ENCODE measurements at places on chromosomes 3 and 15.

DNA sequence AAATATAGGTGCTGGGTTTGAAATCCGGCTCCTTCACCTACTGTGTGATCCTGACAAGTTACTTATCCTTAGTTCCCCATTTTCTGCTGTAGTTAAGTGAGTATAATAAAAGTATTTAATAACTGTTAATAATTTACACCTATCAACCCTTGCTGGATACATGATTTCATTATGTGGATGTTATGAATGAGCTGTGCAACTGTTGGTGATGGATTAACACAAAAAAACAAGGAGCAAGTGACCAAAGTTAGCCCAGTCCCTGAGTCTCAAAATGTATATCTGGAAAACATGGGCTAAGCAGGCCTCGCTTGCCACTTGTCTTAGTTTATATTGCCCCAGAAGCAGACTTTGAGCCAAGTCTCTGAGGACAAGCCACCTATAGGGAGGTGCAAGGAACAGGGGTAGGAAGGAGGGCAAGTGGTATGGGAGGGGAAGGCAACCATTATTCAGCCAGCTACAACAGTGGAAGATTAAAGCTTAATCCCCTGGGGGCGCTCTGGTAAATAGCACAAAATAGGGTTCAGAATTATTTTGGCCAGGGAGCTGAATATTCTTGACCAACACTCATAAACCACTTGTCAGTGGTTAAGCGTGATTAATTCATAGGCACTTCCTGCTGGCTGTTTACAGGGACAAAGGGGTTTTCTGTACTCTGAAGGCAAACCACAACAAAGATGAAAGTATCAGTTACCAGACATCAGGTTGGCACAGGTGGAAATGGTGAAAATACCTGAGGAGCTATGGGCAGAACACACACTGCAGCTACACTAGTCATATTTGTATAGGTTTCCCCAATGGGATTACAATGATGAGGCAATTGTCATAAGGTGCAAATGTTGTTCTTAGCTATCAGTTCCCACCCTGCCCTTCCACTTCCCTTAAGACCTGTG lies 76.2 kb downstream of the TRIM42 start:
- DNase-seq, result no peak

DNA sequence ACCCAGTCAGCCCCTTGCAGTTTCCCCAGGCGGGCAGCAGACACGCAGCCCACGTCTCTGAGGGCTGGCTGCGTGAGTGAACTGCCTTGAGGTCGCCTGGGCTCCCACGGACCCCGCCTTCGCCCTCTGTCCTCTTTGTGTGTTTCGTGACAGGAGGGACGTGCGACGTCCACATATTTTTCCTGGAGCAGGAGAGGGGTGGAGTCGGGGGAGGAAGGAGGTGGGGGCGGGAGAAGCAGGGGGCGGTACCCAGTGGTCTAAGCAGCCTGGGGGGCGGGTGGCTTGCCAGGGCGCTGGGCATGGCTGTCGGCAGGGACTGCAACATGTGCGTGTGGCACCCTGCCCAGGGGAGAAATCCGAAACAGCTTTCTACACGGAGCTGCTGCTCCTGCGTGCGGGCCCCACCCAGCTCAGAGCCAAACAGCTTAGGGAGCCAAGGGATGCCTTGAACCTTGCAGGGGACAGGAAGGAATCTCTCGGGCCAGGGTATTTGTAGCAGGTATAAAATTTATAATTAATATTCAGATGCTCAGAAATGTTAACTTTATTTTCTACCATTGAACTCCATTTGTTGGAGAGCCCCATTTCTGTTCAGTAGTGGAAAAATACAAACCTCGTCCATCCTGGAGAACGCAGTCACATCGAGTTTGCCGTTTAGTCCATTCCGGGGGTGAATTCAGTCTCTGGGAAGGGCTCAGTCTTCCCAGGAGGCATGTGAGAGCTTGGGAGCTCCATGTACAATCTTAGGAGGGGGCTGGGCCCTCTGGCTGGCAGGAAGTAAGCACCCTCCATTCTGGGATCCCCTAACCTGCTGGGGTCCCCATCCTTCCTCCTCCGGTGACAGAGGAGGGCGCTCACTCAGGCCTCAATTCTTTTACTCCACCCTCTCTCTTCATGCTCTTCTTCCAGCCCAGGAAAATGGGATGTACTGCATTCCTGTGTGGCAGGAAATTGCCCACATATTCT lies 79.1 kb upstream of the MEF2A start:
- DNase-seq, result peak; percentile 21

DNA sequence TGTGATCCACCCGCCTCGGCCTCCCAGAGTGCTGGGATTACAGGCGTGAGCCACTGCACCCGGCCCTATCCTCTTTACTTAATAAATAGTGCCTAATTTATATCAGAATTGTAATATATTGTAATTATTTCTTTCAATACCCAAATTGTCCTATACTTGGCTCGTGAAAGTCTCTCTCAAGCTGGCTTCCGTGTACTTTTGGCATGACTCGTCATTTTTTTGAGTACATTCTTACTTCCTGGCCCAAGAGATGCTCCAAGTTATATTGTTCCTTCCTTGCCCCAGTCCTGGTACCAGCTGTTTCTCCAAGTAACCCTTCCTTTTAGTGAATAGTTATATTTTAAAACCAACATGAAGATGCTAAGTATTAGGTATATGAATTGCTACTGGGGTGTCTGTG lies 366.7 kb downstream of the LSAMP start:
- DNase-seq, result no peak

GRCh38 chr15:93820566-93820965 lies 410.8 kb upstream of the MCTP2 start:
- no peak for DNase-seq

- no peak for DNase-seq
Measured at GRCh38 chr15:25795061-25795460, 68.1 kb downstream of the ATP10A start.

- DNase-seq, result peak; percentile 22
Measured at GRCh38 chr3:119937229-119937628, 155.3 kb downstream of the NR1I2 start.

DNA sequence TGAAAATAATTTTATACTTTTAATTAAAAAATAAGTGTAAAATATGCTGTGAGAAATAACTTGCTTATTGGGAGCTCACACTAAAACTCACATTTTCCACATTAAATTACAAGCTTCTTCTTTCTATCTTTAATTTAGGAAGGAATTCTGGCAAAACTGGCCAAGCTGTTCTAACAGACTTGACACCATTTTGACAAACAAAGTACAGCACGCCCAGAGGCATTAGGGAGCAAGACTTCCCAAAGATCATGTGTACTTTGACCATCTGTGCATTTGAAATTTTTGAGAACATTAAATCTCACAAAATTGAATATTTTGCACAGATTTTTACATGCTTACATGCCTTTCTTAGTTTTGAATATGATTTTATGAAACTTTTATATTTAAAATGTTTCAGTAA lies 1288.4 kb upstream of the CADM2 start:
- DNase-seq, result no peak

- no peak for DNase-seq
Measured at GRCh38 chr15:95715116-95715903, 615.2 kb upstream of the NR2F2 start.

DNA sequence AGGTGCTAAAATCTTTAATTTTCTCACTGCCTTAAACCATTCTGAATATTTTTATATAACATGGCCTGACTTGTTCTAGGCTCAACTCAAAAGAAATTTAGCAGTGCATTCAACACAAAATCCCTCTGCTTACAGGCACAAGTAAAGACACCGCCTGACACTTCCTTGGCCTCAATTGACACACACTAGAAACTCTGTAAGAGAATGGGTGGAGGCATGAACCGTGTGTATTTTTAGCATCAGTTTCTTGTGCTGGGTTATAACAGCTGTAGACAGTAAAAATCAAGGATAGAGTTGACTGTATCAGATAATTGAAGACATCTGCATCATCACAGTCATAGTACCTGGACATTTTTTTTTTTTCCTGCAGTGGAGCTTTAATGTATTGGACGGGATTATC lies 54.3 kb downstream of the SLC9A9 start:
- no peak for DNase-seq

GRCh38 chr3:194741916-194742315 lies 56.2 kb downstream of the FAM43A start:
- no peak for DNase-seq

DNA sequence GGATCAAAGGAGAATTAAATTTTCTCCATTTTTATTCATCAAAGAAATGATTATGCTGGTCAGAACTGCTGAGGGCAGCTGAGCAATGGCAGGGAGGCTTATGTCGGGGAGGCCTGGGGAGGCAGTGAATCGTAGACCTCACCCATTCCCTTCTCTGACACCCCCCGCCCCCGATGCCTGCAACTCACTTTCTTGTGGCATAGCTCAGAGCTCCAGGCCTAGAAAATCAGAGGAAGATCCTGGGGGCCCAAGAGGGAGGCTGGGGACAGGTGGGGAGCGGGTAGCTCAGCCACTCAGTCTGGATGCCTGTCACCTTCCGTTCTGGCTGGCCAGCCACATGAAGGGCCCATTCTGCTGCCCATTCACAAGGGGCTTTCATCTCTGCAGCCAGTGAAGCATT lies 1.1 kb upstream of the DNAH1 start:
- no peak for DNase-seq

- DNase-seq, result no peak
Measured at GRCh38 chr3:124934577-124934976, at the start of gene MUC13. TSS of gene MUC13 (minus strand) at chr3:124934751. CDS start at chr3:124934712, 39 bp downstream.

- DNase-seq, result no peak
Measured at GRCh38 chr3:30471066-30471465, 135.3 kb upstream of the TGFBR2 start.

DNA sequence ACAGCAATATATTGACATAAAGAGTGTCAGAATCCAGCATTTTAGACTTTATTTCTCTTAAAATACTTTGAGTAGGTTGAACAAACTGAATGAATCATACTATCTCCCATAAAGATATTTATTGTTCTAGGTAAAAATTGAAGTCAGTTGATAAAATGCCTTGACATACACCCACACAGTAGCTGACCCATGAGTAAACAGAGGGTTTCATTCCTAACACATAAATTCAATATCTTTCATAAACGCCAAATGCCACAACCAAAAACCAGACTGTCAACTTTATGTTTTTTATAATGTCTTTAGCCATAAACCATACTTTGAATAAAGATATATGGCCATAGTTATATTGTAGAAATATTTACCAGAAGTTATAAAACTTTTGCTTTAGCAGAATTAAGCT lies 742.4 kb downstream of the NAALADL2 start:
- DNase-seq, result no peak
